ENCODE measurements at places on chromosomes 3 and 15.
A peak's percentile ranks its signal among the peaks of the same experiment; 100 is the strongest.

DNA sequence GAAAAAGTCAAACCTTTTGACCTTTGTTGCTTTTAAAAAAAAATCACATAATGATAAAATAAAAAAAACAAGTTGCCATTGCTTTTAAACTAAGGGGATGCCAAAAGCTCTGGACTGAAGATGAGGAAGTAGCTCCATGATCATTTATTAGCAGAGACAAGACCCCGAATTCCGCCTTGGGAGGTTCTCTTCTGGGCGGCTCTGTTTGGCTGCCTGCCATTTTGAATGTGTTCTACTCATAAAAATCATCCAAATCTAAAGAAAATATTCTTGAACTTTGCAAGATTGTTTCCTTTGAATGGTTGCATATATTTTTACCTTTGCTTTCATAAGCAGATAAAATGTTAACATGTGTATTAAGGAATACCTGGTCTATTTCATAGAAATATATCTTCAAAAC is 63.8 kb downstream of the NCEH1 start:
- no peak for DNase-seq

GRCh38 chr3:14373753-14374376 is 28.5 kb upstream of the SLC6A6 start:
- no peak for DNase-seq

DNA sequence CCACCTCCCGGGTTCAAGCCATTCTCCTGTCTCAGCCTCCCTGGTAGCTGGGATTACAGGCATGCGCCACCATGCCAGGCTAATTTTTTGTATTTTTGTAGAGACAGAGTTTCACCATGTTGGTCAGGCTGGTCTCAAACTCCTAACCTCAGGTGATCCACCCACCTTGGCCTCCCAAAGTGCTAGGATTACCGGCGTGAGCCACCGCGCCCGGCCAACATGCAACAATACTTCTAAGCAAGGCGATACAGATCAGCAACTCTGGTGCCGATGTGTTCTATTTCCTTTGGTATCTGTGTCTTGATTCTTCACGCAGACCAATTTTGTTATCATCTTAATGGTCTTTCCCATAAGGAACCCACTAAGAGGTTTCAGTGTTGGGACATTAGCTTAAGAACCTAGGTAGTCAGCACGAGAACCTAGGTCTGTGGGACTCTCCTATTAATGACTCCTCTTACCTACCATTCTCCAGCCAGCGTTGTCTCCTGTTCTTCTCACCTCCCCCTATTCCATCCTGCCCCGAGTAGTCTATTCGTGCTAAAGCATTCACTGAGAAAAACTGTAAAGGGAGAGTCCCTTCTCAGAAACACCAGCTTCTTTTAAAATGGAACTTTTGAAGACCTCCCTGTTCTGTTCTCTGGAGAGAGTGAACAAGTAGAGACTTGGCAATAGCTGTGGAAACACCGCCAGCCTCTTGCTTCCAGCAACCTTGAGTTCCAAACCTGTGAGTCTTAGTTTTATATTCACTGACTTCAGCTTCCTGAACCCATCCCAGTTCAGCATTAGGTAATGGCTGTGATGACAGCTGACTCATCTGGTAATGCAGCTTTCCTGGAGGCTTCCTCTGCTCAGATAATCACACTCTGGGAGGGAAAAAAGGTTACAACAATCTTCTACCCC is 61.2 kb downstream of the TSC22D2 start:
- DNase-seq, result no peak

DNA sequence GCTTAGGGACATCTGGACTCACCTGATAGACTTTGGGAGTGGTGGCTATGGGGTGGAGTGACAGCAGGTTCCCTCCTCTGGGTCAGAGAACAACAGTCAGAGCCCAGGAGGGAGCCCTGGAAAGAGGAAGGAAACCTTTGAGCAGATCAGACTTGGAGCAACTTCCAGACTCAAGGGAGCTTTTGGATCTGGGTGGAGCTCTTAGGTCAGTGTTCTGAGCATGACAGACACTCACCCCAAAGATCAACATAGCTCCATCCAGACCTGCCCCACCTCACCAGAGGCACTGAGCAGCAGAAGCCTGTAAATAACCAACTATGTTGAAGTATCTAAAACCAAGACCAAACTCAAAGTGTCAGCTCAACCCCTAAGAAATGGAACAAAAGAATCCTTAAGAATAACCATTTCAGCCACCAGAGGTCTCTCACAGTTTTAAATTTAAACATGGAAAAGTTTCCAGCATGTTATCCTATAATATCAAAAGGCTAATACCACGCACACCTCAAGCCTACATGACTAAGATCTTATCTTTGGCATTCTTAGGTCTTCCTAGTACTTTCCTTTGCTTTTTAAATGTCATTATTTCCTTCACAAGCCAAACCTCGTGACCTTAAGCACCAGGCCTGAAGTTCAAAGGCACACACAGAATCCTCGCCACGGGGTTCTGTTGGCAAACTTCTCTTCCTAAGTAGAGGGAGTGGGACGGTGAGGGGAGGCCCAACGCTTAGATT is 56.4 kb downstream of the UMPS start:
- DNase-seq, result no peak

- DNase-seq, result no peak
Observed at GRCh38 chr3:24067483-24067882, 122.4 kb downstream of the NR1D2 start.

DNA sequence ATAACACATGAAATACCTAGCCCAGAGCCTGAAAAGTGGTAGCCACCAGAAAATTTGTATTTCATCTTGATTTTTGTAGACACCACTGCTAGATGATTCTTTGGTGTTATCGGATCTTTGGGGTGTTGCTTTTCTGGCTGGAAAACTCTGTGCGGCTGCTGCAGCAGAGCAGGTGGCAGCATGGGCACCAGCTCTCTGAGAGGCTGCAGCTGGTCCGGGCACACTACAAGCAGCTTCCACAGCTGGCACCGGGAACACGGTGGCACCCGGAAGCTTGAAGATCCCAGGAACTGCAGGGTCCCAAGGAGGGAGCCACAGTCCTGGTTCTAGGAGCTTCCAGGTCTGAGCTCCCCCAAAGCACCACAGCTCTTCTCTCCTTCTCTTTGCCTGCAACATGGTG is 211.7 kb upstream of the MLF1 start:
- no peak for DNase-seq

DNA sequence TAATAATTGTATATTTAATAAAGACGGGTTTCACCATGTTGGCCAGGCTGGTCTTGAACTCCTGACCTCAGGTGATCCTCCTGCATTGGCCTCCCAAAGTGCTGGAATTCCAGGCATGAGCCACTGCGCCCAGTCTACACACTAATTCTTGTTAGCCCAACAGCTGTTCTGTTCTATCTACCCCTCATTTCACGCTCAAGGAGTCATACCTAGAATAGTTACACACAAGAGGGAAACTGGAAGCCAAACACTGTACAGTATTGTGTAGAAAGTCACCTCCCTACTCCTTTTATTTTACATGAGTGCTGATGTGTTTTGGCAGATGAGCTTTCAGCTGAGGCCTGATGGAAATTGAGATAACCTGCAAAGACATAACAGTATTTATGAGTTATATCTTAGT is 13.4 kb upstream of the CTDSPL2 start:
- no peak for DNase-seq

- DNase-seq, result no peak
Observed at GRCh38 chr3:24306518-24306917, 188.1 kb downstream of the THRB start.

DNA sequence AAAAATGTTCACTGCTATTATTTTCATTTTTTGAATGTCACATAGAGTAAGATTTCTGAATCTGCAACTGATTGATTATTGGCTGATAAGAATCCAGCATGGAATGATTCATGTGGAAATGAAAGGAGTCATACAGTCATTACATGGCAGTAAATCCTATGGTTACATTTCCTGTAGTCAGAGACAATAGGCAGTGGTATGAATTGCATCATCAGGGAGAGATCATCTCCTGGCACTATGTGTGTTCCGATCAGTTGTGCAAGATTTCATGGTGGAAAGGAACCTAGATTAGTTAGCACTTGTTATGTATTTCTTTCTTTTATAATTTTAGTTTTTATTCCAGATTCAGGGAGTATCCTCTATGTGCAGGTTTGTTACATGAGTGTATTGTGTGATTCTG is 38.8 kb downstream of the SLC12A1 start:
- no peak for DNase-seq

- peak; percentile 58 for DNase-seq
Observed at GRCh38 chr3:173865900-173866498, 468.5 kb downstream of the NLGN1 start.

GRCh38 chr3:15110206-15110605 is 11.3 kb upstream of the RBSN start:
- DNase-seq, result no peak

- no peak for DNase-seq
Observed at GRCh38 chr3:128307029-128307633, 153.8 kb downstream of the EEFSEC start.

DNA sequence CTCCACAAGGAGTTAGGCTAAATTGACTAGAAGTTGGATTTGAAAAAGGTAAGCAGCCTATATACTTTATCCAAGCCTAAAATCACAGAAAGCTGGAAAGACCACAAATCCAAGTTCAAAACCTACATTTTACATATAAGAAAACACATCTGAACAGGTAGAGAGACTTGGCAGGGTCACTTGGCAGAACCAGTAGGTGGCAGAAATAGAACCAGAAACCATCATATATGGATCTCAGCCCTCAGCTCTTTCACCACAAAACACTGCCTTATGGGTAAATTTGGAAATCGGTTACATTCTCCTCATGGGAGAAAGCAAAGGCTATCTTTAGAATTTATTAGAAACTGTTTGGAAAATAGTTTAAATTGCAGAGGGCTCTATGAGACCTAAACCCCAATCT is 44.2 kb downstream of the MKRN2 start:
- no peak for DNase-seq

- DNase-seq, result peak; percentile 69
Observed at GRCh38 chr3:139797724-139798343, 120.1 kb upstream of the NMNAT3 start.

DNA sequence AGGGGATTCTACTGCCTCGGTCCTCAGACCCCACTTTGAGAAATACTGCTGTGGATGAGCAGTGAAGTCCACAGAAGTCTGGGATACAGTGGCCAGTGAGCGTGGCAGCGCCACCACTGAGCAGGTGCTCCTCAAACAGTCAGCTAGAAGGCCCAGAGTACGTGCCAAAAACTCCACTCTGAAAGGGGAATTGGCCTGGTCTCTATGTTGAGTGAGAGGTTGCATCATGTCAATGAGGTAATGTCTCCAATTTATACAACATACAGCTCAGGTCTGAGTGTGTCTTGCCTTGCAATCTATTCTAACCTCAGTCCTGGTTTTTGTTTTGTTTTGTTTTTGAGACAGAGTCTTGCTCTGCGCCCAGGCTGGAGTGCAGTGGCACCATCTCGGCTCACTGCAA is 53.3 kb upstream of the ETV5 start:
- no peak for DNase-seq

DNA sequence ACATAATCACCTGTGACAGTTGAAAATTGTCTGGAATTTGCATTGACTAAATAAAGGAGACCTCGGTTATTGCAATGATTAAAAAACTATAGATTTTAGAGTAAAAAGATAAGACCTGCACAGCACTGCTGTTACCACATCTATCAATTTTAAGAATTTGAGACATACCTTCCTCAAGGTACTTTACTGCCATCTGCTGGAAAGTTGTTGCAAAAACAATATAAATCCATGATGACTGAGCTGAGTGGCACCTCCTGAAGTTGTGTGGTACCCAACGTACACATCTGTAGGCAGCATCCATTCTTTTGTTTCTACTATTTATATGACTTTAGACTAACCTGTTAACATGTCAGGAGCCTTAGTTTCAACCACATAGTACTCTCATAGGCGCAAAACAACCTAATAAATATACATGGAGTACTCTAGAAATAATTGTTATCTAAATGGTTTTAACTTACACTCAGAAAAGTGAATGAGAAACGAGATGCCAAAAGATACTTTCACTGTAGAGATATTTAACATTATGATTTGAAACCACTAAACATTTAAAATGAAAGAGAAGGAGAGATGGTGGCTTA is 106.7 kb downstream of the GHSR start:
- DNase-seq, result no peak

DNA sequence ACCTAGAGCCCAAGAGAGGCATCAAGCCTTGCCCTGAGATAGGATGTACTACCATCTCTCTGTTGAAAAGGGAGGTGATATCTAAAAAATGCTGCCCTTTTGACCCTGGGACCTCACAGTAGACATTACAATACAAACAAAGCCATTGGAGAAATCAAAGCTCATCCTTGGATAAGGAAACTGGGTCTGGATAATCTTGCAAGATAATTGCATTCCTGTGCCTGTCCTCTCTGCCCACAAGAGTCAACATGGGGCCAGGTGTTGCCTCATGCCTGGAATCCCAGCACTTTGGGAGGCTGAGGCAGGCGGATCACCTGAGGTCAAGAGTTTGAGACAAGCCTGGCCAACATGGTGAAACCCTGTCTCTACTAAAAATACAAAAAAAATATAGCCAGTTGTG is 57.3 kb upstream of the DLG1 start:
- DNase-seq, result no peak

DNA sequence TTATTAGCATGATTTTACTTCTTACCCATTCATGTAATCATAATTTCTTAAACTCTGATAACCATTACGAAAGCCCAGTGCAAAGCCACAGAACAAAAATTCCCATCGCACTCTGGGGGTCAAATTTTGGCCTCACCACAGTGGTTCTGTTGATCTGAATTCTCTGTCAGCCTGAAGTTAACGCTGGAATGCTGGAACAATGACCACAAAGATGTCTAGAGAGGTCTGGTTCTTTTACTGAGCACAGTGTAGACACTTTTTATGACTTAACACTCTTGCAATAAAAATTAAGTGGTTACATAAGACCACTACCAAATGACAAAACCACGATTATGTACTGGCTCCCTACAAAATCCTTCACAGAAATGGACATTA is 94.7 kb downstream of the PDZRN3 start:
- DNase-seq, result no peak

GRCh38 chr15:48794697-48795134 is 16.2 kb downstream of the CEP152 start:
- DNase-seq, result no peak

GRCh38 chr3:11168881-11169805 is 14.8 kb downstream of the HRH1 start:
- DNase-seq, result no peak

DNA sequence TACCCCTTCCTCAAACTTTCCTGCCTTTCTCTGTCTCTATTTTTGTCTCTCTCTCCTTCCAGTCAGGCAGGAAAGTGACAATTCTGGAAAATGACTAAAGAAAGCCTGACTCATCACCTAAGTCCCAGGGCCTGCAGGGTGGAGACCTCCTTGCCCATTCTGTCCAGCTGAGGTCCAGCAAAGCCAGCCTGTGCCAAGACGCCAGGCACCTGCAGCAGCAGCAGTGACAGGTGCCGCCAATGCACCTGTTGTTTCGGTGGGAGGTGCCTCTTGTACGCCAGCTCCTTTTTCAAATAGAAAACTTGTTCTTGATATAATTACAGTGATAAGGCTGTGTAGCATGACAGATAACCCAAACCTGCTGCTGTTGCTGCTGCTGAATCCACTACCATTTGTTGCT is 501.3 kb downstream of the NTRK3 start:
- DNase-seq, result no peak

GRCh38 chr3:96070678-96071077 is 743.7 kb upstream of the EPHA6 start:
- no peak for DNase-seq
